ENCODE measurements at places on chromosomes 4 and X.

- DNase-seq: no peak
These were observed 4.6 kb downstream of the RASL11B start for GRCh38 chr4:52866734-52867133.

- DNase-seq: peak; percentile 63
These were observed 512 bp downstream of the NOP14 start for GRCh38 chr4:2962614-2963174.

DNA sequence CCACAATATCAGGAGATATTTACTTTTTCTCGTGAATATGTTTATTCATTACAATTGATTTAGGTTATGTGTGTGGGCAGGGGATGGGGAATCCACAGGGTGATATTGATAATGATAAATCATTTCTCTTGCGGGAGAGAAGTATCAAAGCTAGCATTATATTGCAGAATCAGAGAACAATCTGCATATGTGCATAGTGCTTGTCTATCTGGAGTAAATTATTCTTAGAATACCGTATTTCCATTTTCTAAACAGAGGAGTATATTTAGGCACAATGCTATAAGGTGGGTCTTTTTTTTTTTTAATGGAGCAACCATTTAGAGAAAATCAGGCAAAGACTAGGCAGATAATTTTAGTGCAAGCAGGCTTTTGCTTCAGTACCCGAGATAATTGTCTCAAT is 166.0 kb upstream of the ARX start:
- DNase-seq: no peak

DNA sequence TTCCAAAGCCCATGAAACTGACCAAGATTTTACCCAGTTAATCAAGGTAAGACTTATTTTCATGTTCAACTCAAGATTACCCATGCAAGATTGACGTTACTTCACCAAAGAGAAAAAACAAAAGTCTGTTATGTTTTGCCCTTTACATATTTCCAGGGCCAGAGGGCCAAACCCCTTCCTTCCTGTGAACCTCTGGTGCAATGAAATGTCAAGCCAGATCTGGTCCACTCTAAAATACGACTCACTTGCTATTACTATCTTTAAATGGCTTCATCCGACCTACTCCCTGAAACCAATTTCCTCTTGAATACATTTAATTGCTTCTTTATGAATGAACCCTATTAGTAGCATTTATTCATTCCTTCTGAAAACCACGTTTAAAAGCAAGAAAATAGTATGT is 33.0 kb downstream of the TSPAN5 start:
- DNase-seq: no peak

DNA sequence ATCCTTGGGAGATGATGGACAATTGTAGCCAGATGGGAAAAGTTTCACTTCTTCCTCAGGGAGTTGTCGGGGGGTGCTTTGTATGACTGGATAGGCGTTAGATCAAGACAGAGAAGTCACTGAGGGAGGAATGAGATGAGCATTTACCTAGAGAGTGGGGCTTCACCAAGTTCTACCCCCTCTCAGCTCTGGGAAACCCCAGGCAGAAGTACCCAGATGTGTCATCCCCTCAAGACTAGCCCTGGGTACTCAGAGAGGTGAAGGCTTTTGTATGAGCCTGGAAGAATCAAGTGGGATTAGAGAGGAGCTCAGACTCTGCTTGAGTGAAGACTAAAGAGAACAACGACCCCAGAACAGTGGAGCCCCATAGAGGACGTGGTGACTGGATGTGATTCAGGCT is 1.9 kb downstream of the MAGEB1 start:
- DNase-seq: no peak

DNA sequence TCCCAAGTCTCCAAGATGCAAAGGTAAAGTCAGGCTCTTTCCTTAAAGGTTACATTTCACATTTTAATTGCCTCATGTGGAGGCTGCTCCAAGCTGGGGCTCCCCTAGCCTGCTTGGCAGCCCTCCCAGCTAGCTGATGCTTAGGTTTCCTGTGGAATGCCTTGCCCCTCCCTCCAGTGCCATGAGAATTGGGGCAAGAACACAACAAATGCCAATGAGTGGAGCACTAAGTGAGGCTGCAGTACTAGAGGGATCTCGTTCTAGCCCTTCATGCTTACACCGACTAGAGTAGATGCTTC is 597.7 kb downstream of the MID1IP1 start:
- DNase-seq: no peak

GRCh38 chrX:147565237-147565636 is 346.5 kb upstream of the FMR1 start:
- peak; percentile 0 for DNase-seq

DNA sequence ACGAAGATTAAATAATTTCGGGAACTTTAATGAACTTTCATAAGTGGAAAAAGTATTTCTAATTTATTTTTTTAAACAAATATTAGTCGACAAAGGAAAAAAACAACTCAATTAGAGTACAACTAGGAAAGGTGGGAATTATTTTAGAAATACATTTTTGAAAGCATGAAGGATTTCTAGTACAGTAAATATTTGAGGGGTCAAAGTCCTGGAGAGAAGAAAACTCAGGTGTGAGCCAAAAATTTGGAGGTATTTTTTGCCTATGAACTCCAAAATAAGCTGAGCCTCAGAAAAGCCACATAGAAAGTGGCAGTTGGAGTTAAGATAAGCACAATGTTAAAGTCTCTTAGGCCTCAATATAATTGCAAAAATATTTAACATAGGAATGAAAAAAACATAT is 2017.3 kb downstream of the C4orf33 start:
- no peak for DNase-seq

GRCh38 chr4:86249074-86249473 is 110.8 kb downstream of the MAPK10 start:
- no peak for DNase-seq

DNA sequence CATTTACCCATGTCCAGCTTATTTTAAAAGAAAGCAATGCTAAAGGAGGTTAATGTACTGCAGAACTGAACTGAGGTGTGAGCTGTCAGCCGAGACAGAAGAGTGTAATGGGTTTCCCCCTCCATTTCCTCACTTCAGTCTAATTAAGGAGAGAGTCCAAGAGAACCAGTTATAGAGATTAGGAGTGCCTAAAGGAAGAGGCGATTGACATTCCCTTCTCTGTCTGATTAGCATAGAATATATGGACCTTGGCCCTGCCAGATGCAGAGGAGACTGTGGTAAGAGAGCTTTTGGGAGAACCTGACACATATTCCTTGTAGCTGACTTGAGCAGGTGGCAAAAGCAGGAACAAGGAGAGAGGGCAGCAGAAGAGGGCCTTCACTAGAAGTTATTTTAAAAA is 137.5 kb upstream of the INPP4B start:
- DNase-seq: no peak

DNA sequence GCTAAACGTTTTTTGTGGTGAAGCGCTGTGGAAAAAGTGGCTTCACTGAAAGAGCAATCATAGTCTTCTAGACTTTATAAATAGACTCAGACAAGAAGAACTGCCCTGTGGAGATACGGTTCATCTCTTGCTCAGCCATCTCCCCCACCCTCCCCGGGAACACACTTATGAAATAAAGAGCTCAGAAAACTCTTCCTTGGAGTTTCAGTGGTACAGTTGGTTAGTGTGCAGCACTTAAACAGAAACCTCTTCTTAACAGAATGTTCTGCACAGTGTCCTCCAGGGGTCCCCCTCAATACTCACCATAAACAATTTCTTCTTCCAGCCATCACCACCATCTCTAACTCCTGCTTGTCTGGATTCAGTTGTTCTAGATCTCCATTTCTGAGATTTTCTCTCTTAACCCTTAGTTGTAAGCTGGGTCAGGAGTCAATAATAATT is 313.0 kb downstream of the ARHGAP10 start:
- DNase-seq: no peak

DNA sequence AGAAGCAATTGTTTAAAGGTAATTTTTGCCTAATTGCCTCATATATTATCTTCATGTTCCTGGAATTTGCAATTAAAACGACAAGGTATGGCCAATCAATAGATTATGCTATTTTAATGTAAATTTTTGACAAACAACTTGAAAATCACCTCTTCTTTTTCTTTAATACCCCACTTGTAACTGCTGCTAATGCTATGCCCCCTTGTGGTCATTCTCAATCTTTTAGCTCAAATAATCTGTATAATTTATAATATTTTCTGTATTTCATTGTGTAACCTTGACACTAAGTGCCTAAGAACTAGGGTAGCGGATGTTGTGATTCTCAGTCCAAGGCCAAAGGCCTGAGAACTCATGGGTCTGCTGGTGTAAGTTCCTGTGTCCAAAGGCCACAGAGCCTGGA is 831.7 kb upstream of the POU3F4 start:
- DNase-seq: no peak

GRCh38 chr4:124904723-124905388 is 192.3 kb upstream of the ANKRD50 start:
- no peak for DNase-seq

- DNase-seq: no peak
These were observed 22.1 kb downstream of the TMEM131L start for GRCh38 chr4:153488006-153488891.

DNA sequence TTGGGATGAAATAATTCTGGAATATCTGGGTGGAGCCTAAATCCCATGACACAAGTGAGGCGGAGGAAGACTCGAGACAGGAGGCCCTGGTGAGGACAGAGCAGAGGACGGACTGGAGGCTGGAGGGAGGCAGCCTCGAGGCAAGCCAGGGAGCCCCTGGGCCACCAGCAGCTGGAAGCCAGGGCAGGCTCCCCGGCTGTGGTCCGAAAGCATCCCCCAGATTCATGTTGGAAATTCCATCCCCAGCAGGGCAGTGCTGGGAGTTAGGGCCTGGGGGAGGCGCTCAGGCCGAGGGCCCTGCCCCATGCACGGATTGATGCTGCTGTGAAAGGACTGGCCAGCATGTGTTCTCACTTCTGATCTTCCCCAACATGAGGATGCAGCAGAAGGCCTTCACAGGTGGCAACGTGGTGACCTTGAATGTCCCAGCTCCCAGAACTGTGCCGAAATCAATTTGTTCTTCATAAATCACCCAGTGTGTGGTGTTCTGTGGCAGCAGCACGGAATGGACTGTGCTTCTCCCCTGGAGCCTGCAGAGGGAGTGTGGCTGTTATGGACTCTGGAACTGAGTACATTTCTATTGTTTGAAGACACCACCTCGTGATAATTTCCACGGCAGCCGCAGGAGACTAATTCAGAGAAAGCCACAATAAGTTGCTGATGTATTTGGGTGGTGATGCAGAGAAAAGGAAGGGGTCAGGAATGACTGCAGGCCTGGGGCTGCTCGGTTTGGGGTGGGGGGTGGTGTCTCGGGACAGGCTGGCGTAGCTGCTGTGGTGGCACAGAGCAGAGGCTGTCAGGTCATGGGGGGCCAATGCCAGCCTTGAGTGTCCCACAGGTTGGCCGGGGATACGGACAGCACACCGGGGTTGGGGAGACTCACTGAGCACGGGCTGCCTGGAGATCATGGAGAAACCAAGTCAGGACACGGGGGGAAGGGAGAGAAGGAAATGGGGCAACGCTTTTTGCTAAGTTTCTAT is 56.9 kb downstream of the PCGF3 start:
- peak; percentile 34 for DNase-seq

DNA sequence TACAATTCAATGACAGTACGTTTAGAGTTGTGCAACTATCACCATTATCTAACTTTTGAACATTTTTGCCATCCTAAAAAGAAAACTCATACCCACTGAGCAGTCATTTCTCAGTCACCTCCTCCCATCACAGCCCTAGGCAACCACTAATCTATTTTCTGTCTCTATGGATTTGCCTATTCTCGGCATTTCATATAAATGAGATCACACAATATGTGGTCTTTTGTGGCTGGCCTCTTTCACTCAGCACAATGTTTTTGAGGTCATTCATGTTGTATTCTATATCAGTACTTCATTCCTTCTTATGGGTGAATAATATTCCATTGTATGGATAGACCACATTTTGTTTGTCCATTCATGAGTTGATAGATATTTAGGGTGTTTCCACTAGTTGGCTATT is 103.0 kb downstream of the PPEF1 start:
- no peak for DNase-seq

GRCh38 chr4:40548256-40548655 is 81.4 kb downstream of the RBM47 start:
- peak; percentile 68 for DNase-seq

DNA sequence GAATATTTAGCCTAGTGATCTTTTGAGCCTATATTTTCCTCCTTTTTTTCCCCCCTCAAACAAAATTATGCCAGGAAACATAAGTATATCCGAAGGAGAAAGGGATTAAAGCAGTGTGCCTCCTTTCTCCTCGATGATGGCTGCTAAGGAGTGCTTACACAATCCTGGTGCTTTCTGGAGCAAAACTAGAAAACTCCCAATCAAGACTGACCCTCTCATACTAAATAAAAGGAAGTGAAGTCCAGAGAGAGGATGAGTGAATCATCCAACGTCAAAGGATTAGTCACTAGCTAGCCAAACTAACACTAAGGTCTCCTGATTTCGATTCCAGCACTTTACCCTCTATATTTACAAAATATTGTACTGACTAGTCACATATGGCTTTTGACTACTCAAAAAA is 146.8 kb downstream of the PPP3CA start:
- peak; percentile 92 for DNase-seq

DNA sequence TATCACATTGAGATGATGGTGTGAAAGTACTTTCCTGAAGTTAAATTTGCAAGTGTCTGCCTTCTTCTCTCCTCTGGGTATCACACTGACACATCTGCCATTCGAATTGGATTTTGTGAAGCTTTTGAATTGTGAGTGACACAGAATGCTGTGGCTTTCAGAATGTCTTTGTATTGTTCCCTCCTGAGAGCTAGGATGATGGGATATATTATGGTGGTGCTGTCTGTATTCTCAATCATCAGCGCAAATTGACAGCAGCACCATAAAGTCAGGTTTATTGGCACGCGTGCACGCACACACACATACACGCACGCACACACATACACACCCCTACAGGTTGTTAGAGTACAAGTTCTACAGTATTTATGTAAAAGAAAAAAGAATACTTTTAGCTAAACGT is 143.3 kb downstream of the AWAT2 start:
- DNase-seq: no peak

- DNase-seq: peak; percentile 59
These were observed 532.8 kb downstream of the IL15 start for GRCh38 chr4:142169216-142169615.

GRCh38 chr4:2079006-2079405 is 19.9 kb downstream of the NAT8L start:
- DNase-seq: no peak

GRCh38 chr4:25767877-25768725 is 94.7 kb downstream of the SEL1L3 start:
- peak; percentile 75 for DNase-seq

- DNase-seq: no peak
These were observed 19.3 kb downstream of the JAKMIP1 start for GRCh38 chr4:6180841-6181631.

GRCh38 chr4:108377021-108377420 is 208.3 kb upstream of the LEF1 start:
- no peak for DNase-seq

DNA sequence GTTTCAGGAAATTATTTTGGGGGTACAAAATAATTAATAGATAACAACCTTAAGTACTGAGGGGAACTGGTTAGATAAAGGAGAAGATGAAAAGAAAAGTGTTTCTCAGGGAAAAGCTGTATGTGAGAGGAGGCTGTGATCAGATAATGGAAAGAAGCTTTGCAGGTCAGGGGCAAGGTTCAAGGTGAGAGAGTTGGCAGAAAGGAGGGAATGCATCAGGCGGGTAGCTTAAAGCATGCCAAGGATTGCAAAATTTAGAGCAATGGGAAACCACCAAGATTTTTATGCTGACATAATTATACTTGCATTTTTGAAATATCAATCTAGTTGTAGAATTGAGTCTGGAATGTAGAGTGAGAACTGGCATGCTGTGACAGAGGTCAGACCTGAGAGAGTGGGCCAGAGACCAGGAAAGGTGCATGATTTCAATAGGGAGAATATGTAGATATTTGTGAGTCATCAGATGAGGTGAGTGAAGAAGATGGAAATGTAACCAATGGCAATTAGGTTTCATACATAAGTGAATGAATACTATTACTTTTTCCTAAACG is 508.7 kb downstream of the TRIML1 start:
- no peak for DNase-seq
